ENCODE measurements at places on chromosomes 2 and 18.

- no peak for DNase-seq
Measured at GRCh38 chr18:25873833-25874232, 216.6 kb downstream of the SS18 start.

- DNase-seq: peak; percentile 66
Measured at GRCh38 chr18:44729631-44730101, 49.0 kb downstream of the SETBP1 start.

- DNase-seq: no peak
Measured at GRCh38 chr2:11749646-11750349, 3.4 kb downstream of the LPIN1 start.

GRCh38 chr2:206584323-206585116 lies 57.8 kb upstream of the FAM237A start:
- no peak for DNase-seq

GRCh38 chr2:64349131-64349530 lies 104.8 kb upstream of the LGALSL start:
- DNase-seq: no peak

DNA sequence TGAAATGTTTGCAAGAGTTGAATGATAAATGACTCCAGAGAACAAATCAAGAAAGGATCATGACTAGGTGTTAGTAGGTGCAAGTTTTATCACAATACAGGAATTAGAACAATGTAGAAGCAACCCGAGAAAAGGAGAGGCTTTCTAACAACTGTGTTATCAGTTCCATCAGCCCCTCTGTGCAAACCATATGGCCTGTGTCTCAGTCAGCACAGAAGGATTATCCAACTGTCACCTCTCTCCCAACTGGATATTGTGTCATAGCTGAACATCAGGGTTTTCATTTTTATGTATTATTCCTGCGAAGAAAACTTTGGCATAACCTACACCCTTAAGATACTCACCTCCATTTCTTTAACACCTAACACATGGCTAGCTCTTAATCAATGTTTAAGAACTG lies 321.6 kb upstream of the RND3 start:
- no peak for DNase-seq

DNA sequence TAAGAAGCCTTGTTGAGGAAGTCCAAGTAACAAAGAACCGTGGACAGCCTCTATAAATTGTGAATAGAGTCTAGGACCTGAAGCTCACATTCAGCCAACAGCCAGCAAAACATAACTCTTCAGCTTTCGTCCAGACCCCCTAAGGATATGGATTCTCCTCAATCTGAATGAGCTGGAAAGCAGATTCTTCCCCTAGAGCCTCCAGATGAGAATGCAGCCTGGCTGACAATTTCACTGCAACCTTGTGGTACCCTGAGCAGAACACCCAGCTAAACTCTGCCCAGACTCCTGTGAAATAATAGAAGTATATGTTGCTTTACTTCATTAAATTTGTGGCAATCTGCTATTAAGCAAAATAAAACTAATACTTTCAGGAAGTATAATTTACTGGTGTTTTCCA lies 483.5 kb upstream of the SLC8A1 start:
- no peak for DNase-seq

DNA sequence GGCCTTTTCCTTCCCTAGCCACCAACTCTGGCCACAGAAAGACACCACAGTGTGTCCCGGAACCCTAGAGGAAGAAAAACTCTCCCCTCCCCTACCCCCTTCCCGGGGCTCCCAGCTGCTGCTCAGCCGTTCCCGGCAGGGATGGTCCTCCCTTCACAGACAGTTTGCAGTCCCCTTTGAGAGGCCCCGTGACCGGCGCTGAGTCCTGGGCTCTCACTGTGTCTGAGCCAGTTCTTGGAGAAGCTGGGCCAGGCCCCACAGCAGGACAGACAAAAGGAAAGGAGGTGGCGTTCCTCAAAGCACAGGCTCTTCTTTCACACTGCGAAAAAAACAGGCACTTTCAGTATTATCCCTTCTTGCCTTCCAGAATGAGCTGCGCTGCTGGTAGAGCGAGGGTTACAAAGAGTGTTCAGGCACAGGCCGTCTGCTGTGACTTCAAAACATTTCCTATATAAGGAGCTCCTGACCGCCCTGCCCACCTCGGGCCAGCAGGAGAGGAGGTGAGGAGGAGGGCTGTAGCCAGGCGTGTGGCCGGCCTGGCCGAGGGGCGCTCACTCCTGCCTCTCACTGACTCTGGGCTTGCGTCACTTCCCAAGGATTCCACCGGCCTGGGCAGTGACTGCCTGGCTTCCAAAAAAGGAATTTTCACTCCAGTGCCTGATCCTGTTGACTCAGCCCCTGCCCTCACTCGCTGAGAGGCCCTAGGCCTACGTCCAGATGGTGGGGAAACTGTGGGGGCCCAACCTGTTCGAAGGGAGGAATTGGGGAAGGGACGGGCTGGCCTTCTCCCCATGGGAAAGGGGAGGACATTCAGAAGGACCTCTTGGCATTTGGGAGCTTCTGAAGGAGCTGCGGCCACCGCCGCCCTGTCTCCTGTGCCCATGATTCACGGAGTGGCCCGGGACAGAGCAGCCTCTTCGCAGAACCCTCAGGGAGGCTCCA lies 24.9 kb downstream of the CIDEA start:
- peak; percentile 93 for DNase-seq

DNA sequence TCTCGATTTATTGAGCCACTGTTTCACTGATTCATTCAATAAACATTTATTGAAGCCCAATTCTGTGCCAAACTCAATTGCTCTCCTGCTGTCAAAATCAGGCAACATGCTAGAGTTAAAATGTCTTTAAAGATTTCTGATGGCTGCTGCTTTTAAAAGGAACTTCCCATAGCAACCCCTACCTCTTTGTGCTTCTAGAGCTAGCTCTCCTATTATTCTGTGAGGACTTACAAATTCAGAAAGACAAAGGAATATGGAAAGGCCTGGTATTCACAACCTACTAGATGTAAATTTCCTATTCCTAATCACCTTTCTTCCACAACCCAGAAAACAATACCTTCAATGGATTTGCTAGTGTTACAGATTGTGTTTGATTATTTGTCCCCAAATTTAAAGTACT lies 395.5 kb downstream of the NRXN1 start:
- DNase-seq: no peak

GRCh38 chr18:21391074-21391673 lies 149.1 kb downstream of the GREB1L start:
- DNase-seq: no peak

GRCh38 chr2:39625193-39625926 lies 40.4 kb upstream of the TMEM178A start:
- DNase-seq: no peak

- no peak for DNase-seq
Measured at GRCh38 chr2:217749008-217749407, 253.8 kb downstream of the TNS1 start.

DNA sequence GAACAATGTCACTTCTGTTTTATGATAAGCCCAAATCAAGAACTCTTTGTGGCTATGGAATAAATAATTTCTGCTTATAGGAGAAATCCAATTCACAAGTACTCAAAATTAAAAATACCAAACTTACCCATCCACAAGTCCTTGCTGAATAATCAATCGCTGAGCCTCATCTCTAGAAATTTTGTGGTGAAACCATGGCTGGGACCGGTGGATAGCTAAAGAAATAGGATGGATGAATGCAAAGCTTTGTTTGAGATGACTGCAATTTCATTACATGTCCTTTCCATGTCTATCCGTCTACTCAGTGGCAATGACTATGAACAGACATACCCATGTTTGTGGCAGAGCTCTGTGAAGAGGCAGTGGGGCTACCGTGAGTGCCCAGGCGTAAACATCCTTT lies 124.4 kb downstream of the GRB14 start:
- DNase-seq: no peak

DNA sequence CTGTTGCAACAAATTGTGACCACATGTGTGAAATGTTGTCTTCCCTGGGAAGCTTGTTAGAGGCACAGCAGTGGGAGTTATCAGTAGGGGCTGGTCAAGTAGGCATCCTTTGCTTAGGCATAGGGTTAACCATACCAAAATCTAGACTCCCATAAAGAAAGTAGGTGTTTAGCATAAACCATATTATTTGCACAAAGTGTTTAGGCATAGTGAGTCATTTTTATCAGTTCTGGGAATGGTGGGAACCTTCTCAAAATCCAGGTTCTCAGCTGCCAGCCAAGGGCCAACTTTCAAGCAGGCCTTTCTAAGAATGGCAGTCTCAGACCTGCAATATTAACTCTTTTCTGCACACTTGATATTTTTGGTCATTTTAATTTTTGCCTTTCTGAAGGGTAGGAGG lies 88.5 kb downstream of the RAB3GAP1 start:
- no peak for DNase-seq

DNA sequence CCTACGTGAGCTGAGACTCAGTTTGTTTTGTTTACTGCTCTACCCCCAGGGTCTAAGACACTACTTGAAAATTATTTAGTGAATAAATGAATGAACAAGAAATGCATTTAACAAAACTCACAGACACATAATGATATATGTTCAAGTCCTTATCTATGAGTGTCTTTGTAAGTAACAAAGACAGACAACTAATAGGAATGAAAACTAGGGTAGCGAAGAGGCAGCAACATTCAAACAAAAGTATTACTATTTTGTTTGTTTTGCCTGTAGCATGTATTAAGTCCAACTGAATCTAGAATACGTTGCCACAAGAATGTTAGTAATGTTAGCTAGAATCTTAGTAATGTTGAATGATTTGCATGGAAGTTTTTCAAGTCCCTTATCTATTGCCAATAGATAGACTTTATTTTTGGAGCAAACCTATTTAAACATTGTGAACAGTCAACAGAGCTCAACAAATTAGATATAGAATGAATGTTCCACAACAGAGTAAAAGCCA lies 144.8 kb upstream of the VWC2L start:
- no peak for DNase-seq

- no peak for DNase-seq
Measured at GRCh38 chr2:182726473-182726872, 10.4 kb downstream of the DNAJC10 start.

GRCh38 chr2:238381341-238382115 lies 45.2 kb upstream of the ASB1 start:
- DNase-seq: no peak

- no peak for DNase-seq
Measured at GRCh38 chr2:53220969-53221368, 546.6 kb upstream of the CHAC2 start.

DNA sequence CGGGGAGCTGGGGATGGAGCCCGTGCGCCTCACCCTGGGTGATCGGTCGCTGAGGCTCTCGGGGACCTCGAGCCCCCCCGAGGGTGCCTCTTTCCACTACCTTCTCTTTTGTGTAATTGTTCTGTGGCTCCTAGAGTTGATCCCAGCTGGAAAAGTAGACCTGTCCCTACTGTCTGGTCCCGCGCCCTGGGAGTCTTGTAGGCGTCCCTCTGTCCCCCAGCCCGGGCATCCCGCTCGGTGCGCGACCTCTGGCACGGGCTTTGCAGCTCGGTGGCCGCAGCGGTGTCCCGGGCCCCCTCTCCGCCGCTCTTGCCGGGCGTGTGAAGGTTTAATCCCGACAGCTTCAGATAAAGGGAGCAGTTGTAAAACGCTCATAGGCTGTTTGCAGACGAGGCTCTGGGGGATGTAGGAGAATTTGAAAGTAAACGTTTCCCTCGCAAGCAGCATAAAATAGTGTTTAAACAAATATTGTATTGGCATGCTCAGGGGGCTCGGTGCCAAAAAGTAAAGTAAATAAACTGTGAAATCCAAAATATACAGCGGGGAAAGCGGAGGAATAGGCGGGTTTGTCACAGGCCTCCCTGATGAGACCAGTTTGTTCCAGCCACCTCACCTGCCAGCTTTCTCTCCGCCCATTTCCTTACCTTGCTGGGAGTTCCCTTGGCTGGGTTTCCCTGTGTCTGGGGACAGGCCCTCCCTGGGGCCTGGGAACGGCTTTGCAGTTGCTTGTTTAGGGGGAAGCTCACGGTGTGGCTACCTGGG lies 1.9 kb downstream of the GLI2 start:
- DNase-seq: no peak

DNA sequence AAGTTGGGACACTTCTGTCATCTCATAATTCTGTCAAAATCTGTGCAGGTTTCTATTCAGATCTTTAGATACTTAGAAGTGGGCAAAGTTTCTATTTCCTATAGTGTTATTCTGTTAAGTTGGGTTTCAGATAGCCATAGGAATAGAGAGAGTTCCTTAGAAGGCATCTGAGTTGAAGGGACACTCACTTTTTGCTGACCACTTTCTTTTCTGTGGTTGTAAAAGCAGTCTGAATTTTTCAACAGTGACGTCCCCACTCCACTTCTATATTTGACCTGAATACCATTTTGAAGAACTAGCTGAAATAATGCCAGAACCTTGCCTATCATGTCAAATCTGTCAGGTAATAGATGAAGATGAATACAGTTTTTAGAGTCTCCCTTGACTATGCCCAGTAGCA lies 267.3 kb downstream of the SPAG16 start:
- no peak for DNase-seq

DNA sequence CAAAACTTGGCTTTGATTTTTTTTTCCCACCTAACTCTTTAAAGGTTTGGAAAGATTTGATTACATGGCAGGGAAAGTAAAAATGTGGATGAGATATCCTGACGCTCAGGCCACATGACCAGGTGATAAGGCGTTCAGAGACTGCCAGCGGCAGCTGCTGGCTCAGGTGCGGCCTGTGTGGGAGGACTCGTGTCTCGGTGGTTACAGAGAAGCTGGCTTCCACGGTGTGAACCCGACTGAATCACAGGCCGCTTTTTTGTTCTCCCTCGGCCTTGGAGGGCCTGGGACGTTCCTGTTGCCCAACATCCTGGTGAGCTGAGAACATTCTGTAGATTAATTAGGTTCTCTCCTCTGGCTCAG lies 124.2 kb upstream of the ZNF516 start:
- no peak for DNase-seq

DNA sequence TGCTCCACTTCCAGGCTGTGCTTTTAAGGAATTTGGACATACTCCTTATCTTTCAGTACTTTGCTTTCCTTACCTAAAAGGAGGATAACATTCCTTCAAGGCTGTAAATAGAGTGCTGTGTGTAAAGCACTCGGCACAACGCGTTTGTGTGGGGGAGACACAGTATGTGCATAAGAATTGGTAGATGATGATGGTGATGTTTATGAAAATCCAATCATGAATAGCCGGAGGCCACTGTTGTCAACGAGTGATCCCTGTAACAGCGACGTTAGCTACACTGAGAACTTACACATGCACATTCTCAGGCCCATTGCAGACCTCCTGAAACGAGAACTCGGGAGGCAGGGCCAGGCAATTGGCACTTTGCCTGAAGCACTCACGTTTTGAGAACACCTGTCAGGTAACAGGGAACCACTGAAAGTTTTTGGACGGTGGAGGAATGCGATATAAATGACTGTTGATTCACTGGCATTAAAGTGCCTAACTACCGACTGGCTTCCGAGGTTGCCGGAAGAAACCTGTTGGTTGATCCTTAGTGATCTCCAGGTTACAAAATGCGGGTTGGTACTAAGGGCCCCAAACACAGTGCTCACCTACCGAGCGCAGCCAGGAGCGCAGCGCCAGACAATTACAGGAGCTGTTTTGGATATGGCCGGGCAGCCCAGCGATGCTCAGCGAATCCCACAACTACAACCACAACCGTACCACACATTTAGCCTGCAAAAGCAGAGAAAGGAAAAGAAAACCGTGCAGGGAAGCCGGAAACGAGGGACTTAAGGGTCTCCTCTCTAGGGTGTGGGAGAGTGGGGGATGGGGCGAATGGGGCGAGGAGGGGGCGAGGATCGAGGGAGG lies 1.0 kb upstream of the MAP4K4 start:
- DNase-seq: no peak

- no peak for DNase-seq
Measured at GRCh38 chr18:48904091-48904490, 46.7 kb downstream of the SMAD7 start.

GRCh38 chr2:206213514-206213845 lies 53.8 kb downstream of the EEF1B2 start:
- no peak for DNase-seq
